ENCODE measurements at places on chromosomes 7 and 10.

DNA sequence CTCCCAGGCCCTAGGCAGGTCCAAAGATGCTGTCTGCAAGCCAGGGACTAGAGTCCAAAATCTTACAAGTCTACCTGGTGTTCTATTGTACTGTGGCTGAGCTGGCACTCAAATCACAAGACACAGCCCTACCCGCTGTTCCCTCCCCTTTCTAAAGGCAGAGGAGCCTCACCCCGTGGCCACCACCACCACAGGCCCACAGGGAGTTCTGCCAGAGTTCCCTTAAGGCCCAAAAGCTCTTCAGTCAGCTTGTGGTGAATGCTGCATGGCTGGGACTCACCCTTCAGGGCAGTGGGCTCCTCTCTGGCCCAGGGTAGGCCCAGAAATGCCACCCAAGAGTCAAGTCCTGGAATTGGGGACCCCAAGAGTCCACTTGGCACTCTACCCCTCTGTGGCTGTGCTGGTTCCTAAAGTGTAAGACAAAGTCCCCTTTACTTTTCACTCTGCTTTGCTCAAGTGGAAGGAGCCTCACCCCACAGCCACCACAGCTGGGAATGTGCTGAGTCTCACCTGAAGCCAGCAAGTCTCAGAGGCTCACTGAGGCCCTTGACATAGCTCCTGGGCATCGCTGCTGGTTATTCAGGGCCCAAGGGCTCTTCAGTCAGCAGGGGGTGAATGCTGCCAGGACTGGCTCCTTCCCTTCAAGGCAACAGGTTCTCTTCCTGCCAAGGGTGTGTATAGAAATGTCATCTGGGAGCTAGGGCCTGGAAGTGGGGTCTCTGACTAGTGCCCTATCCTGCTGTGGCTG is 48.8 kb upstream of the PSAP start:
- DNase-seq, result no peak

DNA sequence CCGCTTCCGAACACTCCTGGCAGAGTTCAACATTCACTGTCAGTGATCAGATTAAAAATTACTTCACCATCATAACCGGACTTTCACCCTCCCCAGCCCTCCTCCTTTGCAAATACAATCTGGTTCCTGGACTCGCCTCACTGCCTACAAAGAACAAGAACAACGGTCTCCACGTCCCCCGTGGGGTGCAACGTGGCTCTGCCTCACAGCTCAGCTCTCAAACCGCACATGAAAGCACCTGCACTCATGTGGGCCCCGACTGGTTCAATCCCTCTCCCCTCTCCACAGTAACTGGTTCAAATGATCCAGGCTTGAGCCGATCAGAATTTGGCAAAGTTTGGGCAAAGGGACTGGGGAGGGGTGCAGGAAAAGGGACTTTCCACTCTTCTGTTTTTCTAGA is 21.0 kb downstream of the ASB13 start:
- no peak for DNase-seq

DNA sequence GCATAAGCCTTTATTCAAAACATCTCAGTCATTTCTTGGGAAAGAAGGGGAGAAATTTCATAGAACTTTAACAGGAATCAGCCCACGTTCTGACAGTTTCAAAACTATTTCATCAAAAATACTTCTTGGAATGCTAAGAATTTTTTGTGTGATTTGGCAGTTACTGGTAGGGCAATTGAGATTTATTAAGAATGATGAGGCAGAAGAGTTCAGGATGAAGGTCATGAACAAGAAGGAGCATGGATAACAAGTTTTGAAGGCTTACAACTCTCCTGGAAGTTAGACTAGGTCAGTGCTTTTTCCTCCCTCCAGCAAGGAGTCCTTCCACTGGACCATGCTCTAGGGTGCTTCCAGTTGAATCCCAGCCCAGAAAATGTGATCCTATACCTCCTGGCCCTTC is 569.9 kb downstream of the ANKRD7 start:
- DNase-seq, result no peak

DNA sequence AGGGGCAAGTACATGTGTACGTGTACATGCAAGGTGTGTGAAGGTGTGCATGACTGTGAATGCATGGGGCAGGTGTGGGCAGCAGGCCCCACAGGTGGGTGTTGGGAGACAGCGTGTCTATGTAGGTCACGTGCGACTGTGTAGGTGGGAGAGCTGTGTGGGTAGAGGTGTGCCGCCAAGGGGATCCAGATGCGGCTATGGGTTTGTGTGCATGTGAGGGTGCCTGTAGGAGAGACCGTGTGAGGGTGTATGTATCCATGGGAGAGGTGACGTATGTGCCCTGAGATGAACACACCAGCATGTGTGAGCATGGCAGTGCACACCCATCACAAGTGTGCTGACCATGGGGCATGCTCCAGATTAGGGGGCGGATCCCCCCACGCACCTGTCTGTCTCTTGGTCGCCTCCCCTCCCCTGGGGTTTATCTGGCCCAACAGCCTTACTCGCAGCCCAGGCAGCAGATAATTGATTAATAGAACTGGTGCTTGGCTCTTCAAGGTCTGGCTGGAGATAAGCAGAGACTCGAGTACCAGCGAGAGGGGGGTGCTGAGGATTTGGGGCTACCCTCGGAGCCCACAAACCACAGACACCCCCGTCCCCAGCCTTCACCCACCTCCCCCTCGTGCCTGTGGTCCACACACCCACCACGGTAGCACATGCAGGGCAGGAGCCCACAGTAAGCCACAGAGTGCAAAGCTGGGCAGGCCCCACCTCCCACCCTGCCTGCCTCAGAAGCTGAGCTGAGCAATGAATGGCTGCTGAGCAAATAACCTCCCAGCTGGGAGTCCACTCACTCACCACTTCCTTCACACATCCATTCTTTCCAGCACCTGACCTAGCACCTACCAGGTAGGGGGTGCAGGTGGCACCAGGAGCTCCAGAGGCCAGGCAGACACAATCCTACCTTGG is 41.4 kb upstream of the ZMIZ1 start:
- no peak for DNase-seq
